ENCODE measurements at places on chromosomes 12 and 14.

- no peak for DNase-seq
These were observed 23.8 kb upstream of the STK38L start for GRCh38 chr12:27220055-27220987.

DNA sequence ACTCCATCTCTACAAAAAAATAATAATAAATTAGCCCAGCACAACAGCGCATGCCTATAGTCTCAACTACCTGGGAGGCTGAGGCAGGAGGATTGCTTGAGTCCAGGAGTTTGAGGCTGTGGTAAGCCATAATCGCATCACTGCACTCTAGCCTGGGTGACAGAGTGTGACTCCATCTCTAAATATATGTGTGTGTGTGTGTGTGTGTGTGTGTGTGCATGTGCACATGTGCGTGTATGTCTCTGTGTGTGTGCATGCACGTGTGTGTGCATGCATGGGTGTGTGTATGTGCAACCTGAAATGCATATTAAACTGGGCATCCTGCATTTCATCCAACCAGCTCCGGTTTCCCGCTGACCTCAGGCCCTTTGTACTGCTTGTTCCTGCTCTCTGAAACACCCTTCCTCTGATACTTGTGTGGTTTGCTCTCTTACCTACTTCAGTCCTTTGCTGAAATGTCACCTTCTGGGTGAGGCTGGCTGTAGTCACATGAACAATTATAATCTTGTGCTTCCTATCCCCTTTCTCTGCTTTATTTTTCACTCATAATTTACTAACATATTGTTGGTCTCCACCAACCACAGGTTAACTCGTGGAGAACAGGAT is 46.9 kb downstream of the PHLDA1 start:
- DNase-seq: no peak

DNA sequence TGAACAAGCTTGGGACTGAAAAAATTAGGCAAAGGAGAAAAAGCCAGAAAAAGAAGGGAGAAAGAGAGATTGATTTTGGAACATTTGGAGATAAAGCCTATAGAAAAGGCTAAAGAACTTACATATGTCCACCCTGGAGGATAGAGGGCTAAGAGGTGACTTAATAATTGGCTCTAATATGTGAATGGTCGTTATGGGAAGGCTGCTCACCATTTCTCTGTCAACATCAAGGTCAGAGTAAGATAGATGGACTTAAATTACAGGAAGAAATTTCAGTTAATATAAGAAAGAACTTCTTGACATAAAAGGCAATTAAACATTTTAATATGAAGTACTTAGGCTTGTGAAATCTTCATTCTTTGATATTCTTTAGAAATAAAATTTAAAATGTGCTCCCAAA is 238.6 kb downstream of the TRHDE start:
- no peak for DNase-seq

- DNase-seq: no peak
These were observed 201.6 kb upstream of the NAV3 start for GRCh38 chr12:77629141-77629540.

DNA sequence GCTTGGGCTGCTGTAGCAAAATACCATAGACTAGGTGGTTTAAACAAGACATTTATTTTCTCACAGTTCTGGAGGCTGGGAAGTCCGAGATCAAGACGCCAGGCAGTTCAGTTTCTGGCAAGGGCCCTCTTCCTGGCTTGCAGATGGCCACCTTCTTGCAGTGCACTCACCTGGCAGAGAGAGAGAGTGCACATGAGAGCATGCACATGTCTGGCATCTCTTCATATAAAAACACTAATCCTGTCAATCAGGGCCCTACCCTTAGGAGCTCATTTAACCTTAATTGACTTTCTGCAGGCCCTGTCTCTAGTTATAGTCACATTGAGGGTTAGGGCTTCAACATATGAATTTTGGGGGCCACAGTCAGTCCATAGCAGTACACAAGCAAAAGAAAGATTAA is 12.4 kb upstream of the EVL start:
- no peak for DNase-seq

DNA sequence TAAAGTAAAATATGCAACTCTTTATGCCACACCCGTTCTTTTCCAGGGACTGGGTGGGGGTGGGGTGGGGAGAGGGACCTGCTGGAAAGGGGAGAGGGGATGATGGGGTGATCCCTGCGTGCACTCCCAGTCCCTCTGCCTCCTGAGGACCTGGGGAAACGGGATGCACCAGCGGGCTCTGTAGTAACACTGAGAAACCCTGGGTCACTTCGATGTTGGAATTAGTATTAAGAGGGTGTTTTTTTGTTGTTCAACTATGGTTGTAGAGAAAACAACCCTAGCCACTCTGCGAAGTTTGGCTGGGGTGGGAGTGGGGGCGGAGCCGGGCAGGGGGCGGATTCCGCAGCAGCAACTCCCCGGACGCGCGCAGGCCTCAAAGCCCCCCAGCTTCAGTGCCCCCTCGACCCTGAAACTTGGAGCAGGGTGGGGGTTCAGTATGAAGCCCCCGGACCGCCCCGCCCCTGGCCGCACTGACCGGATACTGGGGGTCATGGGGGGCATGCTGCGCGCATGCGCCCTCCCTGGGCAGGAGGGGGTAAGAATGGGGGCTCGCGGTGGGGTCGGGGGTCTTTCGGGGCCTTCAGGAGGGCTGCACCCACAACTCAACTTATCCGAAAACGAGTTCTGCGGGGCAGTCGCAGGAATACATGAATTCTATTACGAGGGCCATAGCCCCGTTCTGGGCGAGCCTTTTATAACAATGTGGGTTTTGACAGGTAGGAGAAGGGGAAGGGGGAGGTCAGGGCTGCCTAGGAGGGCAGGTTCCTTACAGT is 1.3 kb upstream of the ARHGEF25 start:
- DNase-seq: no peak

GRCh38 chr14:95309261-95310051 is 10.3 kb downstream of the CLMN start:
- DNase-seq: no peak

DNA sequence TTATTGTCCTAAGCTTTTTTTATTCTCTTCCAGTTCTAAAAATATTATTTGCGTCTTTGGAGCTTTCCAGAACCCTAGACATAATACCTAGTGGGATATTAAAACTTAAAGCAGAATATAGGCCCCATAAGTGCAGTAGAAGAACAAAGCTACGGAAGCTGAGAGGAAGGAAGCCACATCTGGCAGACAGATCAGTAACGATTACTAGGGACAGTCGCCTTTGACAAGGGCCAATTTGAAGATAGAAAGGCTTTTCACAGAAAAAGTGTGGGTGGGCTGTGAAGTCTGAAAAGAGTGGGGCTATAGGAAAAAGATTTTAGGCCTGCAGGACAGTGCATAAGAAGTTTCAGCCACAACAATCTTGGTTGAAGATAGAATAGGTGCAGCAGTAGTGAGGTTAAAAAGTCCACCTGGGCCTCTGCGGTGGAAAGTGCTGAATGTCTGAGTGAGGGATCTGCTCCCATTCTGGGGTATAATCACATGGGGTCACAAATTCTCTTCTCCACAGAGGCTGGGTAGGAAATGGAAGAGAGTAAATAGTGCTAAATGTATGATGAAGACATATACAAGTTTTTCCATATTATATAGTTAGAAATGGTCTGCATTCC is 114.5 kb downstream of the CMAS start:
- DNase-seq: no peak

Measured in stimulated activated CD4-positive, alpha-beta T cell treated with anti-CD3 and anti-CD28 coated beads, Interleukin-12 subunit alpha, Interleukin-12 subunit beta, amount 100 ng/mL, for 4 hours (primary cell).